Fibroblast of villous mesenchyme (primary cell): ENCODE measurements at places on chromosomes 13 and 19. TPM values are rescaled to one million over a fixed set of nuclear protein-coding genes. Genes with fewer than 3 reads are reported as not detected.
A peak's percentile ranks its signal among the peaks of the same experiment; 100 is the strongest.

METTL21C gene
- total RNA-seq = not detected in 2 replicates

FBXO27 gene
- 2.9 and 4.7 TPM in 2 replicates for total RNA-seq

PINLYP gene
- total RNA-seq = 3.5 TPM in 2 replicates

BRSK1 gene
- 5.6 and 6.1 TPM in 2 replicates for total RNA-seq

DNA sequence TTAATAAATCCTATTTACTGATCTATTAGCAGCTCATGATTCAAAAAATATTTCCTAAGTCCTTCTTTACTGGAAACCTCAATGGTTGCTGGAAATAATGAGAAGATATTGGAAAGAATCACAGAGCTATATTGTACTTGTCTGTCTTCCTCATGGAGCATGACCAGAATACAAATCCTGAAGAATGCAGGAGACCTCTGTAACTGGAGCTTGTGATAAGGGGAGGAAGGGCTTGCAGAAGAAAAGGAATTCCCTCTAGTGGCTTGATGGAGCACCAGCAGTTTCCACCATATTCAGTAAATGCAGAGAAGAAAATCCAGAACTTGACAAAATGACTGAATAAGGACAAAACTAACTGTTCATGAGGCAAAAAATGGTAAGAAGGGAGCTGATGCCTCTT lies 1333.1 kb downstream of the EFNB2 start:
- peak; percentile 27 for DNase-seq

DNA sequence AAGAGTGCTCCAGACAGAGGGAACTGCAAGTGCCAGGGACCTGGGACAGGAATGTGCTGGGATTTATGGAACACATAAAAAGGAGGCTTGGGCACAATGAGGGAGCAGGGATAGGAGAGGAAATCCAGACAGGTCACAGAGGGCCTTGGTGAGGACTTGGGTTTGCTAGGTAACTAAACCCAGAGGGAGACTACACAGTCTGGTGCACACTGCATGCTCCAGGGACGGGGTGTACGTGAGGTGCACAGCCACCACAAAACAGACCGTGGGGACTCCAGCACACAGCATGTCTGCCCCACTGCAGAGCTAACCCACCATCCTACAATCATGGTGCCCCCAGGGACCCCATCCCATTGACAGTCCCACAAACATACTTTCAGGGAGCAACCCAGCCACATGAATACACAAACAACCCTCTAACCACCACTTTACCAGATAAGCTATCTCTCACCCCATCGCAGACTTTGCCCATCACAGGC lies 5.5 kb upstream of the ZFP36 start:
- DNase-seq = no peak

- DNase-seq = no peak
These were observed 571.2 kb downstream of the LIG4 start for GRCh38 chr13:107644136-107644535.

DNA sequence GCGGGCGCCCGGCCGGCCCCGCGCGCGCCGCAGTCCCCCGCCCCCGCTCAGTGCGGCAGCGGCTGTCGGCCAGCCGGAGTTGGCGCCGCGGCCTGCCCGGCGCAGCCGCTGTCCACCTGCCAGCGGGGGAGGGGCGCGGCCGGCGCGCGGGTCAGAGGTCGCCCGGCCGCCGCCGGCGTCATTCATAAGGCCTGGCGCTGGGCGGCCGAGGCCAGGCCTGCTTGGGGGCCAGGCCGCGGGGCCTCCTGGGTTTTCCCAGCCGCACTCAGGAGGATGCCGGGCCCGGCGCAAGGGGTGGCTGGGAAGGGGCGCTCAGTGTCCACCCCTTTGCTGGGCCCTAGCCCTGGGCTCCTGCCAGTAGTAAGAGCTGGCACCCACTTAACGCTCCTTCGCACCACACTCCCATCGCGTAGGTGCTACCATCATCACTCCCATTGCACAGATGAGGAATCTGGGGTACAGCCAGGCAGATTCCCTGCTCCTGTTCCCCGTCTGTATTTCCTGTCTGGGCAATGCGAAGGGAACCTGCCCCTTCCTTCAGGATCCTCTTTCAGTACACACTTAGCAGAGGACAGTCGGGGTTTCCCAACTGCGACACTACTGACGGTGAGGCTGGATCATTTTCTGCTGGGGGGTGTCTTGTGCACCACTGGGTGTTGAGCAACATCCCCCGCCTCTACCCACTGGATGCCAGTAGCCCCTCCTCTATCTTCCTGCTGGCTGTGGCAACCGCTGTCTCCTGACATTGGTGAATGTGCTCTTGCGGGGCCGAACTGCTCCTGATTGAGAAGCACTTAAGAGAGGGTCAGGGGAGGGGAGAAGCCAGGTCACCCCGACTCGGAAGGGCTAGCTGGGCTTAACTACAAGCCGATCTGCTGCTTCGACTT lies 846 bp upstream of the PRKACA start:
- peak; percentile 94 for DNase-seq

DNA sequence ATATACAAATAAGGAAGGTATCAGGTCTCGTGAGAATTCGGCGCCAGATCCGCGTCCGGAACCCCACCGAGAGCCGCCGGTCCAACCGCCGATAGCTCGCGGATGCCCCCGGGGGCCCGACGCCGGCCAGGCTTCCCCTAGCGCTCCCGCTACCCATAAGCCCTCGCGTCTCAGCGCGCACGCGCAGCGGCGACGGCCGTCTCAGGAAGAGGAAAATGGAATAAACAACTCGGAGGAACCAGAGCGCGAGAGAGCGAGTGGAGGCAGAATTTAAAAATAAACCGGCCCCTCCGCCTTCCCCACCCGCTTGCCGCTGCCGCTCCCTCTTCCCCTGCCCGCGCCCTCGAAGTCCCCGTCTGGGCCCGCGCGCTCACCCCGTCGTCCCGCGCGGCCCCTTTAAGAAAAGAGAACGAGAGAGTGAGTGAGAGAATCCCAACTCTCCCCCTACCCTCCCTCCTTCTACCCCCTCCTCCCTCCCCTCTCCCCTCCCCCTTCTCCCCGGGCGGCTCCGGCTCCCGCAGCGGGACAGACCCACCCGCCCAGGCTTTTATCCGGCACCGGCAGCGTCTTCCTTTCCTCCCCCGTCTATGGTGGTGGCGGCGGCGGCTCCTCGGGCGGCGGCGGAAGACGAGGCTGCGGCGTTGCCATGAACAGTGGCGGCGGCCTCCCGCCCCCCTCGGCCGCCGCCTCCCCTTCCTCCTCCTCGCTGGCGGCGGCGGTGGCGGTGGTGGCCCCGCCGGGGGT lies at the start of gene PAN3:
PAN3 (plus strand) TSS at position 534 of the 744 bp plus-strand sequence; CDS start at position 647, 113 bp downstream.
- peak; percentile 91 for DNase-seq

DNA sequence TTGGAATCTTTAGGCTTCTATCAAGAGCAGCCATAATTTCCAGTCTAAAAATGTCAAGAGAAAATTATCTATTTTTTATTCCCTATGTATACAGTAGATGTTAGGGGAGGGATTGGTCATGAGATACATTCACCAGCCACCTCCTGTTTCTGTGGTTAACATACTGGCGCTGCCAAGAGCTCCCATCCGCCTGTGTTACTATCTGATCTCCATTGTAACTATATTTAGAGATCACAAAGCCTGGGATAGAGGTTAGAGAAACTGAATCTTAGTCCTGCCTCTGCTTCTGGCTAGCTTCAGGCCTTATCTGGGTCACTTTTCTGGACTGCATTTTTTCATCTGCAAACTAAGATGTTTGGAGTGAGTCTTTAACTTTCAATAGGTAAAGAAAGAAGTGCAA lies 46.3 kb downstream of the POLR1D start:
- peak; percentile 54 for DNase-seq

GRCh38 chr13:99314640-99315176 lies 7.5 kb upstream of the GPR183 start:
- peak; percentile 92 for DNase-seq

- DNase-seq = no peak
These were observed 6.2 kb downstream of the SETDB2 start for GRCh38 chr13:49450105-49450819.

DNA sequence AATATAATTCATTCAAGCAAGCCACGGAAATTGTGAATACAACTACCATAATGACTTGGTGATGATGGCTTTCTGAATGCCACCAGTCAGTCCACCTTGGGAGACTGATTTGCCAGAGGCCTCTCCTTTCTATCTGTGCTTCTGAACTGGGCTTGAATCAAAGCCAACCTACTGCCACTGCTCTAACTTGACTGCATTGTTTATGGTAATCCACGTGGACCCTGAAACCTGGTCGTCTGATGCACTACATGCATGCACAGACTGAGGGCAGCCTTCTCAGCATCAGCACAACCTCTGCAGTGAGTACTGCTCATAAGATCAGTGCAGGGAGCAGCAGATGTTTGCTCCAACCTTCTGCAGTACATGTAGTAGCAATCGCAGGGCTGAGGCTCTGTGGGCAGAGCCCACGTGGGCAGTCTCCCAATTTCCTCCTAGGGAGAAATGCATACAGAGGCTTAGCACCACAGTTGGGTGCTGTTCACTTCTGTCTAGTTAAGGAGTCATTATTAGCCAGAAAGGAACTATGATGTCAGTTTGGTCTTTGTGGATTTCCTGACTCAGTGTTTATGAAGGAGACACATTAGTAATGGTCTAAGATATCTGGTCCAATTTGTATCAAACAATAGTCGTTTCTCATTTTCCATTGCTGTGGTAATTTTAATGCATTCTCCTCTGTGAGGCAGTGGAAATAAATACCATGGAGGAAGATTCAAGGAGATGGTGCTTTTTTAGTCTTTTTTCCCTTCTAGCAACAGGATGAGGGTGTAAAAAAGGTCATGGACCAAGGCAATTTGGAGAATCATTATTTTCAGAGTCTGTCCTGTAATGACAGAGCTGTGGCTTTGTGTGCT lies 82.5 kb downstream of the AKAP11 start:
- DNase-seq = peak; percentile 45
